ENCODE measurements at places on chromosomes 3 and 15.

DNA sequence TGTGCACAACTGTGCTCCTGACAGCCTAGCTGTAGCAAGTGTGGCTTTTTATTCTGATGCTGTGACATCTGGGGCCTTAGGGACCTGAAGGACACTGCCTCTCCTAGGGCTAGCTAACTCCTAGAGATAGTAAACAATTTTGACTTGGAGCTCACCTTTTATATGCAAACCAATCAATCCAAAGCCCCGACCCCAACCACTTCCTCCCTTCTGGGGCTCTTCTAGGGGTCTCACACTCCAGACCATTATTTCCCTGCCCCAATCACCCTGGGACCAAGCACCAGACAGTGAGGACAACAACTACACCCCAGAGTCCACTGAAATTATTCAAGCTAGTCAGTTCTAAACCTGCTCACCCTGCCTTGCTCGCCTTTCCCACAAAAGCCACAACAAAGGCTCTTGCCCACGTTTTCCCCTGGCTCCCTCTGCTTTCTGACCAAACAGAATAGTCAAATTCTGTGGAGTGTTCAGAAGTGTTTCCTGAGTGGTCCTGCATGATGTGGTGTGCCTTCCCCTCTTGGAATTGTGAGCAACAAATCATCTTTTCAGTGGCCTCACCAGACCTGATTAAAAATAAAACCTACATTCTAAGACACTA, 84.2 kb upstream of the WNT5A start:
- DNase-seq = no peak

- DNase-seq = no peak
Measured at GRCh38 chr15:87942316-87942715, 314.2 kb downstream of the NTRK3 start.

DNA sequence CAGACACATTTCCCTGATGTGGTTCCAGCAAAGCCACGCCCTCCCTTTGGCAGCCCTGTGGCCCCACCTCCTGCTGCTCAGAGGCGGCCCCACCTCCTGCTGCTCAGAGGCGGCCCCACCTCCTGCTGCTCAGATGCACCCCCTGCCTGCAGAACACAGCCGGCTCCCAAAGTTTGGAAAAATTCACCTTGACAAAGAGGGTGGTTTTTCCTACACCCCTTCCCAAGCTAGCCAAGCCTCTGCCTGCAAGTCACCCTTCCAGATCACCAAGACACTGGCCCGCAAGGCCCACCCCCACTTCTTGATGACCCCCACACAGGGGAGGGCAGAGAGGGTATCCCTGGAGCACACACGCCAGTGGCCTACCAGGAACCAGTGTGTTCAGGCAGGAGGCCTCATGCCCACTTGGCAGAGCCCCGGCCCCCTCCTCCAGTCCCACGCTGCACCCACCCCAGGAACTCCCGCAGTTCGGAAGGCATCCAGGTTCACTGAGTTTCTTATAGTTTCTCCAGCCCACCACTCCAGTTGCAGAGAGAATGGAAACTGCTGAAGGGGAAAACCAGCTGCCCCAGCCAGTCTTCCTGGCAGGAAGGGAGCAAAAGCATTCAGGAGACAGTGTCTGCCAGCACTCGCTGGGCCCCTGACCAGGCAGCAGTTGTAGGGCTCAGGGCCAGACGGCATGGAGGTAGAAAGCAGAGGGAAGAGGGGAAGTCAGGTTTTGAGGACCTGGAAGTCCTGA, 2.3 kb upstream of the HAPLN3 start:
- DNase-seq = peak; percentile 70

DNA sequence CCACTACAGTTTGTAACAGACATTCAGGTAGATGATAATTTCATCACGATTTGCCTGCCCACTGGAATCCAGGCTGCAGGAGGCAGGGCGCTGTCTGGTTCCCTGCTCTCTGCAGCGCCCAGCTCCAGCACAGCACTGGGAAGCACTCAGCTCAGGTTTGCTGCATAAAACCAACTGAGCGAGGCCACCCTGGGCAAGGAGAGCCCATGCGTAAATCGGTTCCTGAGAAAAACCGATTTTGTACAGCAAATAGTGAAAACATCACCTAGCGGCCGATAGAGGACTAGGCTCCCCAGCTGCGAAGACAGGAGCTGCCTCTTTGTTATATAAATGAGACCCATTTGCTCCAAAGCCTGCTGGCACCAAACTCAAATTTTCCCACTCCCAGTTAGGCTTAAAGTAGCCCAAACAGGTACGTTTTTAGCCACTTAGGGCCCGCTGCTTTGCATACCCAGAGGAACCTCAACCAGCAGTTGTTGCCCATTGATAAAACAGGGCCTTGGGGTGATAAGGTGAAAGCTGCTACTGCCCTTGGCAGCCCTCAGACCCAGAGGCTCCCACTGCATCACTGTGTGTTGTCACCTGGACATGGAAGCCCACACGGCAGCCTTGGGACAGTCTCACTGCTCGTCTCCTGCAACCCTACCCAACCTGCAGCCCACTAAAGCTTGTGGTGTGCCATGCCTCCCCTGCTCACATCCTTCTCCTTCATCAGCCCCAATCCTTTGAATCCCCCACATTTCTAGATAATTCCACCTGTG, 47.5 kb downstream of the ALDH1L1 start:
- DNase-seq = no peak

DNA sequence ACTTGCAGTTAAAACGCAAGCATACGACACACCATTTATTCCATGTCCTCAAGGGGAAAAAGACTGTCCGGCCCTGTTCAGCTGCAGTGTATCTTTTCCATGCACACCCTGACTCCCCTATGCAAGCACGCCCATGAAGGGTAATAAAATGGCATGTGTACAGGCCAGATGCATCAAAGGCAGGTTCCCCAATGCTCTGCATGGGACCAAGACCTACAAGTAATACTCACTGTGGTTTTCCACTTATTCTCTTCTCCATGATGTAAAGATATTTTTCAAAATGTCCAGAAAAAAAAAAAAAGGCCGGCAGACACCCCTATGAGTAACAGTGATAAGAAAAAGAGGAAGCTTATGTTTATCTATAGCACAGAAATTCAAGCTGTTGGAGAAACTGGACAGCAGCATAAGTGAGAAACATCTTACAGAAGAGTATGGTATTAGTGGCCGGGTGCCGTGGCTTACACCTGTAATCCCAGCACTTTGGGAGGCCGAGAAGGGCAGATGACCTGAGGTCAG, 70.8 kb downstream of the MCF2L2 start:
- DNase-seq = no peak

- DNase-seq = no peak
Measured at GRCh38 chr15:36024031-36024688, 478.2 kb upstream of the DPH6 start.

DNA sequence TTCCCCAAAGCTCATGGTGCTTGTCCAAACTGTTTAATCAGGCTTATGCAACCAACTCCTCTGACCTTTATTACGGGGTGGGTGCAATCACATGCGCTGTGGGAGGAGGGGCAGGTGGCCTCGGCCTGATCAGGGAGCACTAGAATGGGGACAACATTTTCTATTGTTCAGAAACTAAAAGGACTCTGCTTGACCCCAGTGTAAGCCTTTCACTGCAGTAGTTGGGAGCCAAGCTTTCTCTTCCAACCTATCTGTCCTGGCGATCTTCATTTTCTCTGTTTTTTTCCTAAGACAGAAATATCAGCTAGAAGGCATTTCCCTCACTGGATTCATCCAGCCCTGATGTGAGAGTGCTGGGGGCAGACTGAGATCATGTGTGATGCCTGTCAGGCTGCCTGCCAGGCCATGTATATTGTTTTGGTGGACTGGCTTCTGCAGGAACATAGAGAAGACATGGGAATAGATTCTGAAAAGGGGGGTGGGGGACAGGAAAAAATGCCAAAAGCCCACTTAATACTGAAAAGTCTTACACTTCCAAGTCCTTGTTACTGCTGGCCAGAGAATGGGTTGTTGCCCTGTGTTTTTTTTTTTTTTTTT, 627.0 kb upstream of the TBL1XR1 start:
- DNase-seq = no peak

DNA sequence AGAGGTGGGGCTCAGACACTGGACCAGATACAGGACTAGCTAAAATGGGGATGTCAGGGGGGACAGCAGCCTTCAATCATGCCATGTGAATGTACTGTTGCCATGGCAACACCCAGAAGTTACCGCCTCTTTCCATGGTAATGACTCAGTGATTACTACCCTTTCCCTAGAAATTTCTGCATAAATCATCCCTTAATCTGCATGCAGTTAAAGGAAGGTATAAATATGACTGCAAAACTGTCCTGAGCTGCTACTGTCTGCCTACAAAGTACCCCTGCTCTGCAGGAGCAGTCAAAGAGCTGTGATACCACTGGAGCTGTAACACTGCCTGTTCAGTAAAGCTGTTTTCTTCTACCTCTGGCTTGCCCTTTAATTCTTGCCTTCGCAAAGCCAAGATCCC, 168.2 kb downstream of the PEAK1 start:
- no peak for DNase-seq

DNA sequence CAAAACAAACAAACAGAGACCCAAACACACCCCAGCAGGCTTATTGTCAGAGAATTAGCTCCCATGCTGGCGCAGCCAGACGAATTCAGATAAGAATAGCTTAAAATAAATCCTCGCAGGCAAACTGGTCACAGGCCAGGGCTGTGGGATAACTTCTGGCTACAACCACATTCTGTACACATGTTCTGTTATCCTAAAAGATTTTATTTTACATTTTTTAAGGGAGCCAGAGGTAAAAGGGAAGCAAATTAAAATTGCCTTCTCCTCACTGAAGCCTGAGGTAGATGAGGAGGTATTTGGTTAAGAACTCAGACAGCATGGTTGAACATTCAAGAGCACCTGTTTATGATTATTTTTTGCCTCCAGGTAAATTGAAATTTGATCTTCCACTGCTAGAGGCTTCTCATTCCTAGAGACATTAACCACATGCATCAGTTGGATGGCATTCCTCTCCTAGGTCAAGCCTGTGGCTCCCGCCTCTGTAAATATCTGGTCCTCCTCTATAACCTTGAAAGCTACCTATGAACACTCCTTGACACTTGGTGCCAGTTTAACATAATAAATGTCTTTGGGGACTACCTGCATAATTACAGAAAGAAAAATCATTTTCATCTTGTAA, 190.3 kb downstream of the SATB1 start:
- DNase-seq = no peak

DNA sequence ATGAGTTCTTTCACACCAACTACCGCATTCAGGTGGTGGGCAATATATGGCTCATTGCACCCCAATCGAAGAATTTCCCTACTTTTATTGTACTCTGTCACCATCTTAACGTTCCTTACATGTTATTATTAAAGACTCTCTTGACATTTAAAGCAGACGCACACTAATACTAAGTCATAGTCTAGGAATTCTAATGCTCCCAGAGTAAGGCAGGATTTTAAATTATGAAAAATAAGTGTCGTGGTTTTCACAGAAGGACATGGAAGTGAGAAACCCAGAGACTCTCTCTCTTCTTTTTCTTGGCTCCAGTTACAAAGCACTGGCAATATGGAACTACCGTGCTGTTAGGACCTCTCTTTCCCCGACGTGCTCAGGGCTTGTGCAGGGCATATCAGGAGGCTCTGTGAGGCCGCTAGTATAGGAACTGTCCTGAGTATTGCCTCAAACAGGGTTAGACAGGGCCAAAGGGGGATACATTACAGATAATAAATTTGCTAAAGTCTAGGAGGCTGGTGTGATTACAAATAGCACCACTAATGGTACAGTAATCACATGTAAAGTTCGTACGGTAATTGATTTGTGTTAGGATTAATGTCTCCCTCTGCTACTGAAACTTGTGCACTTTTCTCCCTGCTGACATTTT, 590.8 kb downstream of the FOXP1 start:
- DNase-seq = no peak

DNA sequence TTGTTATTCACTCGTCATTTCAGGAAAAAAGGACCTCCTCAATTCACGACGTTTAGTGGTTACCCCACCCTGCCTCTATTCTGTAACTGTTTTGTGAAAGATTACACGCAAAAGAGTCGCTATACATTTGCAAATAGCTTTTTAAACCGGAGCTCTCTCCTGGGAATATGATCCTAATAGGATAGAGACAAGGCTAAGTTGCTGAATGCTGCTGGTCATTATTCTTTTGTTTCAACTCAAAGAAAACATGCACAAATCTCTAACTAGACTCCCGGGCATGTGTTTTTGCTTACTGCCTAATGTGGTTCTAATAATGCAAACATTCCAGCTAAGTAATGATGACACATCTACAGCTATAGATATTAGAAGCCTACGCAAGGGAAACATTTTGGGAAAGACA, 214.6 kb upstream of the MDFIC2 start:
- no peak for DNase-seq

DNA sequence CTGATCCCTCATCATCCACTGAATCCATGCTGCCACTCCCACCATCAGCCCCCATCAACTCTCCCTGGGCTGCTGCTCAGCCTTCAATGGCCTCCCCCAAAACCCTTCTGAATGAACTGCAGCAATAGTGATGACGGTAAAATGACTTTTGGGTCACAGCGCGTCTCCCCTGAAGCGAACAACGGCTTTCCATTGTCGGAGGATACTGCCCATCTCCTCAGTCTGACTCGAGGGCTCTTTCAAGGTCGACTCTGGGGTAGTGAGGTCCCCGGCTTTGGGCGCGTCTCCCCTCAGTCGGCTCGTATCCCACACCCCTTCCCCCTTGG, 57.2 kb upstream of the ZBTB38 start:
- no peak for DNase-seq

- peak; percentile 6 for DNase-seq
Measured at GRCh38 chr15:59138243-59138642, 33.3 kb downstream of the CCNB2 start.

- no peak for DNase-seq
Measured at GRCh38 chr15:60165111-60165510, 161.0 kb downstream of the FOXB1 start.

GRCh38 chr3:152656972-152657355, 178.0 kb upstream of the P2RY1 start:
- no peak for DNase-seq

- no peak for DNase-seq
Measured at GRCh38 chr3:50604110-50604621, 7.4 kb downstream of the CISH start.

DNA sequence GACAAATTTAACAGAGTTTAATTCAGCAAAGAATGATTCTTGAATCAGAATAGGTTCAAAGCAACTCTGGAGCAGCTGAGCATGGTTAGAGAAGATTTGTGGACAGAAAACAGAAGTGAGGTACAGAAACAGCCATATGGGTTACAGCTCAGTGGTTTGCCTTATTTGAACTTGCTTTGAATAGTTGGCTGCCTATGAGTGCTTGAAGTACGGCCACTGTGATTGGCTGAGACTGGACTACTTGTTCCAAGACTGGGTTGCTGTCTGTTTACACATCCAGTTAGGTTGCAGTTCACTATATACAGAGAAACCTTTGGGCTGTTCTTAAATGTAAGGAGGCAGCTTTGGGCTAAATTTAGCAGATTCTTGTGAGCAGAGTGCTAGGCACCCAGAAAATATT, 79.4 kb upstream of the CADPS start:
- DNase-seq = no peak

DNA sequence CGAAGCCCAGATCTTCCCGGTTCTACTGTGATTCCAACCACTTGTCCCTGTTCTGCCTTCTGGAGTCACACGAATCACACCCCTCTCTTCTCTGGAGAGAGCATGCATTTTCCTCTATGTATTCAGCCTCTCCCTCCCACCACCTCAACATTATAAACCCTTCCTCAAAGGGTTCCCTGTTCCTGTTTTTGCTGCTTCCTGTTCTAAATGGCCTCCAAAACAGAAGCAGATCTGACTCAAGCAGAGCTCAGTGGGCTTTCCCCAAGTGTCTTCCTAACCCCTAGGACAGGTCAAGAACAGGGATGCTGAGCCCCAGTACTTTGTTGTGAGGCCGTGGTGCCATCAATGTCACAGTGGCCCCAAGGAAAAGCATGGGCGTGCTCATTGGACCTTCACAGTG, 75.7 kb upstream of the ARNT2 start:
- DNase-seq = no peak
